ENCODE measurements at places on chromosomes 2 and 18.
A peak's percentile ranks its signal among the peaks of the same experiment; 100 is the strongest.

- DNase-seq, result peak; percentile 25
These were observed 47.8 kb downstream of the TMX3 start for GRCh38 chr18:68667121-68667520.

- DNase-seq, result no peak
These were observed 526.7 kb upstream of the SETBP1 start for GRCh38 chr18:44153981-44154380.

DNA sequence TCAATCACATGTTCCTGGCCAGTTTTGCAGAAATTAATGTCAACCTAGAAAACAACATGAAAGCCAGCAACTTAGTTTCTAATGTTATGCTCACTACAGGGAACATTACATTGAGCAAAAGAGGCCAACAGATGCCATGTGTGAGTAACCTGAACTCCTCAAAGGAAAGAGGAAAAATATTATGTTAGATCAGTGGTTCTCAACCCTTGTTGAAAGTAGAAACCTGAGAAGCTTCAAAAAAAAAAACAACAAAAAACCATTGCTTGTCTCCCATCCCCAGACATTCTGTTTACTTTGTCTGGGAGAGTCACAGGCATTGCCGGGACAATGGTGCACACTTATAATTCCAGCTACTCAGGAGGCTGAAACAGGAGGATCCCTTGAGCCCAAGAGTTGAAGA lies 57.7 kb downstream of the METTL4 start:
- no peak for DNase-seq

DNA sequence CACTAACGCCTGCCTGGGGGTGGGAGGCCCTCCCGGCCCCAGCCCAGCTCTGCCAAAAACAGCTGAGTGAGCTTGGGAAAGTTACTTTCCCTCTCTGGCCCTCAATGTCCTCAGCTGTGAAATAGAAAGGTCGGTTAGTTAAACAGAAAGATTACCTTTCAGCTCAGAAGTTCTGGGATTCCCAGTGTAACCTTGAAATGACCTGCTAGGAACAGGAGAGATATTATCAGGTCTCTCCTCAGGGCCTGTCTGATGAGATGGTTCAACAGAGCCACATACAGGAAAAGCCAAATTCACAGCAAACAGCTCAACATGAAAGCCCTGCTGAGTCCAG lies 68.8 kb downstream of the LBH start:
- no peak for DNase-seq

DNA sequence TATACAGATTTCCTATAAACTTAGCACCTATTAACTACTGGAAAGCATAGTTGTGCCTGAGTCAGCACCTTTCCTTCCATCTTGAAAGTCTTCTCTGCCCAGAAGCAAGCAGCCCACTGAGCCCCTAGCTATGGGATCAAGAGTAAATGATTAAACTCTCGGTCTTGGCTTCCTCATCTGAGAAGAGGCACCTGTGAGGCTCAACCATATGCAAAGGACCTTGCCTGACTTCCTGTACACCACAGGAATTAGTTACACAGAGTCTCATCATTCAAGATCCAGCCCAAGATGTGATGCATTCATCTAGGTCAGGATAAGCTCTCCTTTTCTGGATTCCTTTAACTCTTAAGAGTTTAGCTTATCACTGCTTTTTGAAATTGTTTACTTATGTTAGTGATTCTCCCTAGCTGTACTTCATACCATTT lies 96.0 kb downstream of the CDH2 start:
- DNase-seq, result peak; percentile 45

- no peak for DNase-seq
These were observed 18.6 kb upstream of the KLHL30 start for GRCh38 chr2:238119756-238120462.

- DNase-seq, result no peak
These were observed 51.8 kb upstream of the AP1S3 start for GRCh38 chr2:223889229-223889628.

DNA sequence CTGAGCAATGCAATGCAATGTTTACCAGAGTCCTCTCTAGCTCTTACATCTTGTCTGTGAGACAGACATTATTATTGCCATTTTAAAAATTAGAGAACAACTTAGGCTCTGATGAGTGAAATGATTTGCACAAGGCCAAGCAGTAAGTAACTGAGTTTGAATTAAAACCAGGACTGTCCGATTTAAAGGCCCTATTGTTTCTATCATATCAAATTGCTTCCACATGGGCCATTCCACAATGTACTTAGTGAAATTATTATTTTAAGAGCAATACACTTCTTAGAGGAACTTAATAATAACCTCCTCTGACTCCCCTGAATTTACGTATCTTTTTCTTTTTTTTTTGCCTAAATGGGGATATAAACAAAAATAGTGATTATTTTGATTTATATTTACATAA lies 64.6 kb downstream of the PLCL1 start:
- no peak for DNase-seq

Data from fibroblast of skin of right biceps (primary cell).